ENCODE measurements at places on chromosomes 3 and 15.
A peak's percentile ranks its signal among the peaks of the same experiment; 100 is the strongest.

DNA sequence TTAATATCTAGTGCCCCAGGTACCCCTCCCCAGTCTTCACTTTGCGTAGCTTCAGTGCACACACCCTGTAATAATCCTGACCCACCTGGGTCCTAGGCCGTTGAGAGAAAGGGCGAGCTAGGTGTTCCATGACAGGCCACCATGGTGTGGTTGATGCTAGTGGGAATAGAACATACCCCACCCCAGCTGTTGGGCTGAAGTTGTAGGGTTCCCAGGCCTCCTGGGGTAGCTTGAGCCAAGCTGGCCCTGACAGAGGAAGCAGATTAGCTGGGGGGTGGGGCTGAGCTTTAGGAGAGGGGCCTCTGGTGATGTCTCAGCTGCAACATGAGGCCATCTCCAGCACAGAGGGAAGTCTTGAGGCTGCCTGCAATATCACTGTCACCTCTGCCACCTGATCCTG lies 40.5 kb downstream of the RAB11A start:
- DNase-seq, result no peak

DNA sequence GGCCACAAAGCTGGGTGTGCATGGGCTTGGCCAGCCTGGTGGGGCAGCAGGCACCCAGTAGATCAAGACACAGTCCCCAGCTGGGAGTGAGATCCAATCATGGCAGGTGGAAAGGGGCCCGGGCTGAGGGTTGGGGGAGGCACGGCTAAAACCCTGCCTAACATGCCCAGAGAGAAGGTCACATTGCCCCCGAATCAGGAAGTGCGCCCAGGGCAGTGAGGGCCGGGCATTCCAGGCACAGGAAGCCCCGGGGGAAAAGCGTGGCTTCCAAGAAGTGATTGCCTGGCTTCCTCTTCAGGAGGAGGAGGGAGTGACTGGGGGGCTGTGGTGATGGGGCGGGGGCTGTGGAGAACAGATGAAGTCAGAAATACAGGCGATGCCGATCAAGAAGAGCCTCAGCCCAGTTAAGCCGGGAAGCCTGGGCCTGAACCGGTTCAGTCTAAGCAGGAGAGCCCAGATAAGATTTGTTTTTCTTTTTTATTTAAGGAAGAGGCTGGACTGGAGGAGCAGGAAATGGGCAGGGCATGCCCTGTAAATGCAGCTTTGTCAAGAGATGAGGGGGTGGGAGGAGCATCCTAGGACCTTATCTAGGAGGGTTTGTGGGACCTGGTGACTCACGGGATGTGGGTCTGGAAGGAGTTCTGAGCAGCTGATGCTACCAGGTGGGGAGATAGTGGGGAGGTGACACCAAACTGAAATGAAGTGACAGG lies 83.9 kb downstream of the CHSY1 start:
- peak; percentile 87 for DNase-seq

- DNase-seq, result no peak
Measured at GRCh38 chr15:60004846-60005351, 788 bp downstream of the FOXB1 start.

DNA sequence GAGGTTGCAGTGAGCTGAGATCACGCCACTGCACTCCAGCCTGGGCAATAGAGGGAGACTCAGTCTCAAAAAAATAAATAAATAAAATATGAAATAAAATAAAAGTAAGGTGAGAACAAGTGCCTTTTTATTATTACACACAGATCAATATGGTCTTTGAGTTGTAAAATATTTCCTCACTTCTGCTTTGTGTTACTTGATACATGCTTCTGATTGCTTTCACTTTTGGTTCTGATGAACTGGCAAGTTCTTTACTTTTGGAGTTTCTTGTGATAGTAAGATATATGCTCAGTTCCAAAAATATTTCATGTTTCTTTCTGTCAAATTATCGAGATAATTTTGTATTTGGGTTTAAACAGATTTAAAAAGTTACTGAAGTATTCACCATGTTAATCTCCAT lies 16.6 kb upstream of the GYG1 start:
- DNase-seq, result no peak

DNA sequence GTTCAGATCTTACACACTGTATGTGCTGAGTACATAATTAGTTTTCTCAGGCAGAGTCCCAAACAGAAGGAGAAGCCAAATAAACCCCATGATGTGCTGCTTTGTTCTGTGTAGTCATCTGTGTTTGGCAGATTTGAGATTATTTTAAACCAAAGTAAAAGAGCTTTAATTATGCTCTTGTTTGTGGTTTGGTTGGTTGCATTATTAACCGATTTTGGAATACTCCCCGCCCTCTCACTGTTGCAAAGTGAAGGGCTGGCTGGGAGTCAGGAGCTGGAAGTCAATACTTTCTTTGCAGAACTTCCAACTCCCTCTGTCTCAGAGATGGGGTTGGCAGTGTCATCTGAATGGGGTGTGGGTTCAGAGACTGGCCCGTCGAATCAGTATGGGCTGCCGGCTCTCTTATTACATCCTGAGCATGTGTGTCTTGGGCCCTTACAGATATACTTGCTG lies 34.4 kb downstream of the SLCO3A1 start:
- peak; percentile 36 for DNase-seq

- DNase-seq, result no peak
Measured at GRCh38 chr3:32208447-32208846, 30.0 kb upstream of the CMTM8 start.

DNA sequence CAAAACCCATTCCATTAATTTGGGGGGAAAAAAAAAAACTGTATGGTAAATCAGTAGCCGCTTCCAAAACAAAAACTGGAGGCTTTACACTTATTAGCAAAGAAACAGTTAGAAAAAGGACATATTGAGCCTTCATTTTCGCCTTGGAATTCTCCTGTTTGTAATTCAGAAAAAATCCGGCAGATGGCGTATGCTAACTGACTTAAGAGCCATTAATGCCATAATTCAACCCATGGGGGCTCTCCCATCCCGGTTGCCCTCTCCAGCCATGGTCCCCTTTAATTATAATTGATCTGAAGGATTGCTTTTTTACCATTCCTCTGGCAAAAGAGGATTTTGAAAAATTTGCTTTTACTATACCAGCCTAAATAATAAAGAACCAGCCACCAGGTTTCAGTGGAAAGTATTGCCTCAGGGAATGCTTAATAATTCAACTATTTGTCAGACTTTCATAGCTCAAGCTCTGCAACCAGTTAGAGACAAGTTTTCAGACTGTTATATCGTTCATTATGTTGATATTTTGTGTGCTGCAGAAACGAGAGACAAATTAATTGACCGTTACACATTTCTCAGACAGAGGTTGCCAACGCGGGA lies 9.4 kb upstream of the RPL24 start:
- DNase-seq, result peak; percentile 38

- DNase-seq, result no peak
Measured at GRCh38 chr3:10025205-10026083, 793 bp upstream of the FANCD2 start.

- no peak for DNase-seq
Measured at GRCh38 chr3:65778968-65779367, 259.8 kb downstream of the MAGI1 start.

- no peak for DNase-seq
Measured at GRCh38 chr3:191342411-191342810, 12.1 kb upstream of the UTS2B start.

DNA sequence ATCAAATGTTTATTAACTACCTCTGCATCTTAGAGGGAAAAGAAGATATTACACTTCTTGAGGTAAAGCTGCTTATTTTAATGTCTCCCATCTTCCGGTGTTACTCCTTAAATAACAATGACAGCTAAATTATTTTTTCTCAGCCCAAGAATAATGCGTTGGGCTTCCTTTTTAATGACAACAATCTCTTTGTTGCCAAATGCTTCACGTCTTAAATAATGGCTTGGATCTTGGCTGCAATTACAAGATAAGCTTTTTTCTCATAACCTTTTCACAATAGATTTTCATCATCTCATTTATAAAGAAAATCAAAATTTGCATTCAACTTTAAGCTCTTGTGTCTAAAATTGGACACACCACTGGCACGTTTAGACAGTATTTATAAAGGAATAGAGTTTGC lies 89.2 kb upstream of the COL8A1 start:
- DNase-seq, result no peak

- DNase-seq, result no peak
Measured at GRCh38 chr3:21142949-21143348, 608.1 kb downstream of the ZNF385D start.

DNA sequence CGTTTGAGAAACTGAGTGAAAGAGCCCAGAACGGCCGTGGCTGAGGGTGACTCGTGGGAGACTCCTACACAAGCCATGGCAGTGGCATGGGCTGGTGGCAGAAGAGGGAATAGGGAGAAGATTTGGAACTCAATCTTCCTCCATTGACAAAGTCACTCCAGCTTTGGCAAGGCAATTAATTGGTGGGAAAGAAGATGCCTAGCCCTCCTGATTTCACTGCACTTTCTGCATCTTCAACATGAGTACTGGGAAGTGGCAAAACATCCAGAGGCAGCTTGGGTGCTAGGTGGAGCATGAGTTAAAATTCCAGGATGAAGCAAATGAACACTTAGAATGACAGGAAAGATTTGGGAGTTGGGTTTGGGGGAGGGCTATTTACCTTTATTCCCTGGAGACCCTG lies 1.4 kb upstream of the TGFBR2 start:
- no peak for DNase-seq

GRCh38 chr3:178300441-178300959 lies 235.7 kb upstream of the KCNMB2 start:
- DNase-seq, result no peak

DNA sequence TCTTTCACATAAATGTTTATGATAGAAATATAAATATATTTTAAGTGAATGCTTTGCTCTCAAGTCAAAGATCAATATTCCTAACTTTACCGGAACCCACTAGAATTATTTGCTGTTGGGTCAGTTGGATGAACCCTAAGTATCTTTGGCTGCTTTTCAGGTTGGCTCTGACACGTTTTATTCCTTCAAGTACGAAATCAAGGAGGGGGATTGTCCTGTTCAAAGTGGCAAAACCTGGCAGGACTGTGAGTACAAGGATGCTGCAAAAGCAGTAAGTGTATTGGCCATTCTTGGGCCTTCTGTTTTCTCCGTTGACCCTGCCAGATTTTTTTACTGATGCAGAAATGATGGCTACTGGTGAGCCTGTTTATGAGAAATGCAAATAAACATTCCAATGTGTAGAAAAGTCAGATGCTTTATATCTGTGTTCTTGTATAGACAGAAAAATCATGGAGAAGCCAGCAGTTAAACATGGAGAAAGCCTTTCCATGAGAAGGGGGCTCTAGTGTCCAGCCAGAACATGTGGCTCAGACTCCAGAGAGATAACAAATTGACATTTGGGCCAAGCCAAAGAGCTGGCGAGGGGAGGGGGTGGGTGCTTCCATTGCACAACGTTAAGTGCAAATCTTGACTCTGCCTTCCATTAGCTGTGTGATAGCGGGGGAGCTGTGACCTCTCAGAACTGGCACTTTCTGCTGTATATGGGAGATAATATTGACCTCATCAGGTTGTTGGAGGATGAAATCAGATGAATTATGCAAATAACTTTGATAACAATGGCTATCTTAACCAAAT lies 3.0 kb downstream of the KNG1 start:
- DNase-seq, result no peak

DNA sequence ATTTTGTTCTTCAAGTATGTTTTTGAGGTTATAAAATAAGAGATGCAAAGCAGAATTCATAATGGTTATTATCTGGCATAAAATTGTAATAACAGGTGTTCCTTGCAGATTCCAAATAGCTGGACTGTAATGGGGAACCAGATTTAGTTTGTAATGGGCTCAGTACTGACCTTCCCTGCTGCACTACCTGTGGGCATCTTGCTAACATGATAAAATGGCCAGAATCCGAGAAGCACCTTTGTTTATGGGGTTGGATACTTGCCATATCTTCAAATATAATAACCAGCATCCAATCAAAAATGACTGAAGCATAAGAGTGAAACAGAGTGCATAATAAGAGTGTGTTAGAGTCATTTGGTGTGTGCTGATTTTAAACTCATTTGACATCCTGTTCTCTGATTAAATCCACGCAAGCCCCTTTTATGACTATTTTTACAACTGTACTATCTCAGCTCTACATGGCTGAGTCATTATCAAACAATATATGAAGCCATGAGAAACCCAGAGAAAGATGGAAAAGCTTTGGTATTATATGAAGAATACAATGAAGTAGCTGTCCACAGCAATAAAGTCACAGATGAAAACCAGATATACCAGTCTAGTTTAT lies 292.4 kb downstream of the CNTN4 start:
- DNase-seq, result no peak

- DNase-seq, result no peak
Measured at GRCh38 chr3:147408188-147409100, 721 bp upstream of the ZIC1 start.

GRCh38 chr3:10244009-10244408 lies 4.2 kb upstream of the TATDN2 start:
- DNase-seq, result no peak

GRCh38 chr3:59094446-59094845 lies 44.6 kb upstream of the CFAP20DC start:
- DNase-seq, result no peak

DNA sequence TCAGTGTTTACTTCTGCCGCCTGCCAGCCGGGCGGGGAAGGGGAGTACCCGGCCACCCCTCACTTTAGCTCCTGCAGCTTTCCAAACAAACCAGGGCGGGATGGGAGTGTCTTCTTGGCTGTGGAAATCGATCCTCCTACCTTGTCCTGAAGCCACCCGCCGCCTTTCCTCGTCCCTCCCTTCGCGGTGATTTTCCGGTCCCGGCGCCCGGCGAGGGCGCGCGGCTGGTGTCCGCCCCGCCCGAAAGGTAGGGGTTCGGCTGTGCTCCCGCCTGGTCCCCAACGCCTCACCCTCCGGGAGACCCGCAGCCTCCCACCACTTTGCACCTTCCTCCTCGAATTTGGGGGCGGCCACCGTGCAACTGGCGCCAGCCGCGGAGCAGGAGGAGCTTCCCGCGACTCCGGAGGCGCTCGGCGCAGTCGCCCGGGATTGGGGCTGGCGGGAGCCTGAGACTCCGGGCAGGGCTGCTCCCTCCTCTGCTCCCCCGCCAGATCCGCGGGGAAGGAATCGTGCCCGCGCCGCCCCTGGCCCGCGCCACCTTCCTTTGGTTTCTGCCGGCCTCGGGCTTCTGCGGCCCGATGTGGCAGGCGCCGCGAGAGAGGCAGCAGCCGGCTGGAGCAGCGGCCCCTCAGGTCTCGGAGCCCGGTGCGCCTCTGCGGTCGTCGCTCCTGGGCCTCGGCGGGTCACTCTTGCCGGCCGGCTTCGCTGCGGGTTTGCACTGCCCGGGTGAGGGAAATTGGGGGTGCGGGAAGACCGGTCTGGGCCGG lies 30.7 kb upstream of the ST3GAL6 start:
- peak; percentile 58 for DNase-seq

GRCh38 chr15:75483961-75484360 lies 32.5 kb upstream of the SIN3A start:
- no peak for DNase-seq

- peak; percentile 9 for DNase-seq
Measured at GRCh38 chr3:108391917-108392593, 95.7 kb downstream of the HHLA2 start.
